ENCODE measurements at places on chromosomes 2 and 18. TPM values are rescaled to one million over a fixed set of nuclear protein-coding genes. Genes with fewer than 3 reads are reported as not detected.
A peak's percentile ranks its signal among the peaks of the same experiment; 100 is the strongest.

Gene SERPINB10
- total RNA-seq: not detected

Gene SMYD1
- not detected for total RNA-seq

Gene SLC9A2
- 0.18 TPM for total RNA-seq

Gene METTL4
- total RNA-seq: 4.5 TPM

Gene CCDC141
- total RNA-seq: not detected

Gene ERMN
- total RNA-seq: 0.06 TPM

Gene CHST10
- total RNA-seq: 18.0 TPM

Gene SNRNP200
- total RNA-seq: 31.9 TPM

Gene PAX3
- total RNA-seq: not detected

Gene GALR1
- not detected for total RNA-seq

DNA sequence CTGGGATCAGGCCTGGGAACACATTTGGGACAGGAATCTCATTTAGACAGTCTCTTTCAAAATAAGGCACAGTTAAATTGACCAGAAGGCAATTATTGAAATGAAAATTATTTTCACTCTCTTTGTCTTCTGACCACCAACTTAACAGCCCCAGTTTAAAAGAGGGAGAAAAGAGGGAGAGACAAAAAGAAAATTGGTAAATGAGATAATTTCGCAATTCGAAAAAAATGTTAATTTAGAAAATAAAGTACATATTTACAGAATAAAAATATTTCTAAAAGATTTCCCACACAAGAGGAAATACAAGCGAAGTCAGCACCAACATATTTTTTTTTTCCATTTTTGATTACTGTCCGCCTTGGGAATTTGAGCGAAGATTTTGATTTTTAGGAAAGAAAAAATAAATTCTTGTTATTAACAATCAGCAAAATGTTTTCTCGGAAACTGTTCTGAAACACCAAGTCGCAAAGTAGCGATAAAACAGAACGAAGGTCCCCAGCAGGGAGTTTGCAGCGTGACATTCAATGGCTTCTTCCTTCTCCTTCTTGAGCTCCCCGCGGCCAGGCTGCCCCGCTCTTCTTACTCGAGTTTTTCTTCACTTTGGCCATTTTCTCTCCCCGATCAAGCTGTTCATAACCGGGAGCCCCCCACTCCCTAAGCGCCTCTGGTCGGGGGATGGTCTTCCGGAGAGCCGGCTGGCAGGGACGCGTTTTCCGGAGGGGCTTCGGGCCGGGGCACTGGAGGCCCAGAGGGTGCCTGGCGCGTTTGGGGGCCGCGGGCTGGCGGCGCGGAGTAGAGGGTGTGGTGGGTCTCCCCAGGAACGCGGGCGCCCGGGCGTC, 5.0 kb downstream of the SP9 start:
- no peak for DNase-seq

DNA sequence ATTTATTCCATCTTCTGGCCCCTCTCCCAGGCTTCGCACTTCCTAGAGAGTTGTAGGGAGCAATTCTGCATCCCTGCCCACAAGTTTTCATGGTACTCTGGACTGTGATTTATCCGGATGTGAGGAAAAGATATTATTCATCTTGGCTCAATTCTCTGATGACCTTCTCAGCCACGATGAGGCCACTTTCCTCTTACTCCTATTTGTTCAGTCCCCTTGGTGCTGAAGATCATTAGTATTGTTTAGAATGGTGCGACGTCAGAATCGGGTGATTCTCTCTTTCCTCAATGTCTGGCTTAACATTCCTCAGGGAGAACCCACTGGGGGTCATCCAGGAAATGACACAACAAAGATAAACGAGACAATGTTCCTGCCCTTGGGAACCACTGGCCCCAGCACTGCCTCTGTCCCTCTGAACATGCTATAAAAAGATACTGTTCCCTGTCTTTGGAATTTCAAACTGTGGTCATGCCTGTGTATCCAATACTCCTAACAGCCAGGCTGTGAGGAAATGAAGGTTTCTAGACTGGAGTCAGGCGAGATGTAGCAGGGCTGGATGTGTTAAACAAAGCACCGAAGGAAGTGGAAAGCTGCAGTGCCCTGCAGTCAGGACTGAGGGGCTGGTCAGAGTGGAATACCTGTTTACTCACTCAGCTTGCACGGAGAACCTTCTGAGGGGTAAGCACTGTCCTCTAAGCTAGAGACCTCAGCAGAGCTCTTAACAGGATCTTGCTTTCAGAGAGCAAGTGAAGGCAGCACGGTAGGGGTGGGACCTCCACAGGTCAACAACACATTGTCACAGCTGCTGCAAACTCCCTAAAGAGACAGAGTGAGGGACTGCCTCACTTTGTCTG, 12.9 kb upstream of the GLI2 start:
- peak; percentile 94 for DNase-seq

DNA sequence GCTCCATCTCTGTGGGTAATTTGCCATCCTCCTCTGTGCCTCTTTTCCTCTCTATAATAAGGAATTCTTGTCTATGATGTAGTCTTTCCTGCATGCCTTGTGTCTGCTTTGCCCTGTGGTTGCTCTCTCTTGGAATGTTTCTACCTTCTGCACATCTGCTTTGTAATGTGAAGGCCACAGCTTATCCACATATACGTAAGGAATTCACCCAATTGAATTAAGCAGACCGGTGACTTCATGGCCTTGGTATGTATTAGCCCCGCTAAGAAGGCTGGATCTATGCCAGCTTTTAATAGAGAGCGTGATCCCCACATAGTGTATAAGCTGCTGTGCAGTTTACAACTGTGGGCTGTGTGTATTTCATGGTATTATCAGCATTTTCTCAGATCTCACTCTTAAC, 274.7 kb downstream of the RNF144A start:
- peak; percentile 88 for DNase-seq

- DNase-seq: no peak
Measured at GRCh38 chr2:39429746-39430145, 7.3 kb downstream of the MAP4K3 start.

DNA sequence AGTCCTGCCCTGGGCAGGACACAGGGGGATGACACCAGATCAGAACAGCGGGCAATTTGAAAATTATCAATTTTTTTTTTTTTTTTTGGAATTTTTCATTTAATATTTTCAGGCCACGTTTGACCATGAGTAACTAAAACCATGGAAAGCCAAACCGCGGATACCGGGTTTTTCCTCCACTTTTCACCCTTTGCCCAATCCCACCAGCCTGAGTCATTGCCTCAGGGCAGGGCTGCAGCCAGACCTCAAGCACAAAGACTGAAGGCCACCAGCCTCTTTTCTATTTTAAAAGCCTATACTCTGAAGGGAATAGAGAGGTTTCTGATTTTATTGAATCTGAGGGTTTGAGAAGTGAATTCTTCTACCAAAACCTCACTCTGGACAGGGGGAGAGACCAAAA, 381.1 kb downstream of the IRS1 start:
- no peak for DNase-seq

- peak; percentile 71 for DNase-seq
Measured at GRCh38 chr2:132815516-132815915, 145.5 kb upstream of the LYPD1 start.

- DNase-seq: no peak
Measured at GRCh38 chr2:190655113-190655512, 6.2 kb downstream of the NAB1 start.

DNA sequence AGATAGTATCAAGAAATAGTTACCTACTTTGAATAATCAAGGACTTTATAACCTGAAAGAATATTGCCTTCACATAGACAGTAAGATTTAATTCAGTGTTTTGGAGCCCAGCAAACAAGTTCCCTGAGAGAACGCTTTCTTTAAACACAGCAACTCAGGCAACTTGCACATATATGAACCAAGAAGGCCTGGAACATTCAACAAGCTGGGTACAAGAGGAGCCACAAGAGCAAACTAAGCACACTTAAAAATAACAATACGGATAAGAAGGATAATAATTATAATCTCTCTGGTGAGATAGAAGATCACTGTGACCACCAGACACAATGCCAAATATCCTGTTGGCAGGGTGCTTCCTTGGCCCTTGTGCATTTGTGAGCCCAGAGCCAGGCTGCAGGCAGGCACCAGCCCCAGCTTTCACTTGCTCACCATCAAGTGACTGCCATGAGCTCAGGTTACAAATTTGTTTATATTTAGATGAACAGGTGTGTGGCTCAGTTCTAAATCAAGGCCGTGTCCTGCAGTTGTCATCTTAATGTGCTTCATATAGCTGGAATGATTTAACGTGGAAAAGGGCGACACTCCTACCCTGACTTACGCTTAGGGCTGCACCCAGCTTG, 446.6 kb downstream of the IRS1 start:
- no peak for DNase-seq

DNA sequence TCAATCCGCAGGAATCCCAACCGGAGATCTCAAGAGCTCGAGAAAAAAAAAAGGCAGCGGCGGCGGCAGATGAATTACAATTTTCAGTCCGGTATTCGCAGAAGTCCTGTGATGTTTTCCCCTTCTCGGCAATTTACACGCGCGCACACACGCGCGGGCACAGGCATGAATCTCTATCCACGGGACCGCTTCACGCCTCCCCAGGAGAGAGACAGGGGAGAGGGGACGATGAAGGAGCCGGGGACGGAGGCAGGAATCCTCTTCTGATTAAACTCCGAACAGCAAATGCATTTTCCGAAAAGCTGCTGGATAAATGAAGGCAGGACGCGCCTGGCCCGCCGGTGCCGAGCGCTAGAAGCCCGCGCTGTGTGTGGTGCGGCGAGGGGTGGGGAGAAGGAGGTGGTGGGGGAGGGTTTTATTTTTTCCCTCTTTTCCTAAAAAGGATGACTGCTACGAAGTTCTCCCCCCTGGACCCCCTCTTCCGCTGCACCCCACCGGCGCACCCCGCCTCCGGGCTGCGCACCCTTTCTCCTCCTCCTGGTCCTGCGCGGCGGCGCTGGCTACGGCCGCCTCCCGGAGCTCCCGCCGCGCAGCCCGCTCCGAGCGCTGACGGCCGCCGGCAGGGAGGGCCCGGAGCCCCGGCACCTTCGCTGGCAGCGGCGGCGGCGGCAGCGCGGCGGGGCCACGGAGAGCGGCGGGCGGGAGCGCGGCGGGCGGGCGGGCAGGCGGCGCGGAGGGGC, at the start of gene BCL2:
Gene BCL2, minus strand, starts transcription at position 387 of the 740 bp plus-strand sequence.
- DNase-seq: peak; percentile 35

GRCh38 chr18:74082742-74083556, 64.7 kb downstream of the FBXO15 start:
- no peak for DNase-seq

- peak; percentile 80 for DNase-seq
Measured at GRCh38 chr2:26562811-26563645, 78.1 kb downstream of the CIB4 start.

- no peak for DNase-seq
Measured at GRCh38 chr2:62817348-62817747, 111.8 kb downstream of the EHBP1 start.

- DNase-seq: no peak
Measured at GRCh38 chr2:119256582-119256921, 32.9 kb downstream of the STEAP3 start.

GRCh38 chr2:73202156-73203054, at the start of gene NOTO:
TSS of gene NOTO (plus strand) at chr2:73202574. CDS start at chr2:73202667, 93 bp downstream.
- no peak for DNase-seq

GRCh38 chr2:205161156-205161839, 521.0 kb upstream of the NRP2 start:
- no peak for DNase-seq

DNA sequence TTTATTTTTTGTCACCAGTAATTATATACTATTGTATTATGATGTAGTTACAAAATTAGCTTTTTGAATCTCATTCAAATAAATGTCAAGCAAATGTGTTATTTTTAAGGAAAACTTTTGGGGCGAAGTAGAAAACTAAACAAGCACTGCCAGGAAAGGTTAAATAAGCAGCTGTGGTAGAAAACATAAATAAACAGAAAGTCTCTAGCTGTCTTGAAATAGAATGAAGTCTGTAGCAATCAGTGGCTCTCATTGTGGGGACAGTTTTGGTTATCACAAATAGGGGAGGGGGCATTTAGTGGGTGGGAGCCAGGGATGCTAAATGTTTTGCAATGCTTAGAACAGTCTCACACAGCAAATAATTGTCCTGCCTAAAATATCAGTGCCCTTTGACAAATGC, 3.4 kb downstream of the INSIG2 start:
- DNase-seq: no peak

DNA sequence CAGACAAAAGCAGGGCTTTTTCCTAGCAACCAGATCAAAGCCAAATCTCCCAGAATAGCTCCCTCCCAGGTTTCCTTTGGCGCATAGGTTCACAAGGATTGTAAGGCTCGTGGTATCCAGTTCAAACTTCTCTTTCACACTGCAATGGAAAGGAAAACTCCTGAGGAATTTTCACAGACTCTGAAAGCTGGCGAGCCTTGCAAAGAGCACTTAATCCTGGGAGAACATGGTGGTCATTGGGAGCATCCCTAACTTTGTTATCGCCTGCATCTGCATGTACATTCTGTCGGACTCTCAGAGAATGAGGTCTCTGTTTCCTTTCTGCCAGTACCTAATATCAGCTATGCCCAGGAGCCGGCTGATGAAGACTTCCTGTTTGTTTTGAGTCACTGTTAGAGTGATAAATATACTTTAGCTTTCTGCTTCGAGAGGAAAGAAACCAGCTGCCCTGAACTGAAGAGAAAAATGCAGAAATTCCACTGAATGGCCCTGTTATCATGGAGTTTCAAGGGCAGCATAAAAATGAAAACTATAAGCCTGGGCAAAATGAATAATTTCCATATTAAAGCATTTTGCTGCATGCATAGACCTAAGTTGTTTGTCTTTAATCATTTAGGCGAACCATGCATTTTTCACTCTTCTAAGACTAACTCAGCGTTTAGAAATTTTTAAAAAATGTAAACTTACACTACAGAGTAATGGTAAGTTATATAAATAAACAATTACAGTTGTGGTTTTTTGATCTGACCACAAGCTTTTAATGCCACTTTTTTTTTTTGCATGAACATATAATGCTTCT, 76.4 kb upstream of the ZEB2 start:
- peak; percentile 71 for DNase-seq

DNA sequence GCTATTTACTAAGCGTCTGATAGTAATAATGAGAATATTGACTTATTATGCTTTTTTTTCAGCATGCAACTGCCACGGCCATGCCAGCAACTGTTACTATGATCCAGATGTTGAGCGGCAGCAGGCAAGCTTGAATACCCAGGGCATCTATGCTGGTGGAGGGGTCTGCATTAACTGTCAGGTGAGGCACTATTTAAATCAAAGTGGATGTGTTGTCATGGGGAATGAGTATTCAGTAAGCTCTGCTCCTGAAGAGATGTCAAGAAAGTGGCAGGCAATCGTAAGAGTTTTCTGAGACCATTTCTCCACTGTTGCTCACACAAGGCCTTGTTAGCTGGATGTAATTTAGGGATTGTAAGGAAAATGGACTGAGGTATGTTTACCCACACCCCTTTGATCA, 74.1 kb downstream of the LAMA3 start:
- DNase-seq: no peak

DNA sequence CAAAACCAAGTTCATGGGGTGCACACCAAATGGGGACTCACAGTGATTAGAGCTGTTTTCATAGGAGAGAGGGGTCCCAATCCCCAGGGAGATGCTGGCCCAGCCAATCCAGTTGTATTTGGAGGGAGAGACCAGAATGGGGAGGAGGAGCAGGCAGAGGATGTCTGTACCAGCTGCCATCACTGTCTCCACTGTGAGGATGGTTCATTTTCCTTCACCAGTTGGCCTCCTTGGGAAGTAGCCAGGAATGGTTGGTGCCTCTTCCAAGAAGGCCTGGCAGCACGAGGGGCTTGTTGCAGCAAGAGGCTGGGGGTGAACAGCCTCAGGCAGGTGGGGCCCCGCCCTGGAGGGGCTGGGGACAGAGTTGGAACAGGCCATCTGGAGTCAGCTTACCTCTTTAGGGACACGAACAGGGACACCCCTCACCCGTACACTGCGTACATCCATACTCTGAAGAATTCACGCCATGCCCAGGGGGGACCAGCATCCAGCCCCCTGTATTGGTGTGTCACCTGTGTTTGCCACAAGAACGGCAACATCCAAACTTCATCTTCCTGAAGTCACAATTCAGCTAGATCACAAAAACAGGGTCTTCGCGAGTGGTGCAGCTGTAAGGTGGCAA, 161.7 kb upstream of the ZNF236 start:
- DNase-seq: no peak

All from HT1080 (cell line).